ENCODE measurements at places on chromosomes 5 and 9.

- DNase-seq, result no peak
Measured at GRCh38 chr5:28473531-28474107, 1435.2 kb upstream of the CDH9 start.

DNA sequence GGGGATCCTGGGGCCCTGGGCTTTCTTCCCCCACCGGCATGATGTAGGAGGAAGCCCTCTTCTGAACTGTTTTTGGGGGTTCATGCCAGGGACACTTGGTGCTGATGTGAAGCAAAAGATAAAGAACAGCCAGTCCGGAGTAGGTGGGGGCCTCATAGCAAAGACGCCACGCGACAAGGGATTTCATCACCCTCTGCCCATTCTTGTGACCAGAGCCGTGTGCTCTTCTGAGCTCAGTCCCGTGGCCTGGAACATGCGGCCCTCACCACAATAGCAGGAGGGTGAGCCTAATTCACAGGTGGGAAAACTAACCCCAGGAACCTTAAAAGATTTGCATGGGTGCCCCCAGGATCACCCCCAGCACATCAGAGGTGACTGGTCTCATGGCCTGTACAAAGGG, 225.9 kb downstream of the HSPA4 start:
- DNase-seq, result no peak

DNA sequence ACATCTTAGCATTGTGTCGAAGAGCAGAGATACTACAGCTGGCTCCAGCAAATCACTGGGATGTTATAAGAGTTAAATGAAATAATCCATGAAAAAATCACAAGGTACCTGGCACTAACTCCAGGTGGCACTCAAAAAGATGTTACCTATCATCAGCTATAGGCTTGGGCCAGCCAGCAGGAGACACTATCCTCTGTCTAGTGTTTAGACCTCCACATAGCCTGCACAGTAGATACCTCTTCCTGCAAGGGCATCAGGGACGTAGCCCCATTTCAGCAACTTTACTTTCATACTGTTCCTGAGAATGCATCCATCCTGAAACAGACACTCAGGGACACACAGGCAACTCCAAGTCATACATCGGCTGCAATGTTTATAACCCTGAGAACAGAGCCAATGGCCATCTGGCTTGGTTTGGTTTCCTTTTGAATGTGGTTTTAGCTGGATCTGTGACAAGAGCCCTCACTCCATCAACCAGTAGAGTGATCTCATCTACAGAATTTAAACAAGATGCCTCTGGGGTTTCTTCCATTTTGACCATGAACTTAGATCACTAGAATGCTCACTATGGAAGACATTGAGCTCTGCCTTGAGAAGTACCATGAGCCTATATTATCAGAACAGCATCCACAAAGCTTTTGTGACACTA, 69.9 kb downstream of the TLE1 start:
- no peak for DNase-seq

- DNase-seq, result no peak
Measured at GRCh38 chr5:135396459-135397055, 2.5 kb downstream of the MACROH2A1 start.

DNA sequence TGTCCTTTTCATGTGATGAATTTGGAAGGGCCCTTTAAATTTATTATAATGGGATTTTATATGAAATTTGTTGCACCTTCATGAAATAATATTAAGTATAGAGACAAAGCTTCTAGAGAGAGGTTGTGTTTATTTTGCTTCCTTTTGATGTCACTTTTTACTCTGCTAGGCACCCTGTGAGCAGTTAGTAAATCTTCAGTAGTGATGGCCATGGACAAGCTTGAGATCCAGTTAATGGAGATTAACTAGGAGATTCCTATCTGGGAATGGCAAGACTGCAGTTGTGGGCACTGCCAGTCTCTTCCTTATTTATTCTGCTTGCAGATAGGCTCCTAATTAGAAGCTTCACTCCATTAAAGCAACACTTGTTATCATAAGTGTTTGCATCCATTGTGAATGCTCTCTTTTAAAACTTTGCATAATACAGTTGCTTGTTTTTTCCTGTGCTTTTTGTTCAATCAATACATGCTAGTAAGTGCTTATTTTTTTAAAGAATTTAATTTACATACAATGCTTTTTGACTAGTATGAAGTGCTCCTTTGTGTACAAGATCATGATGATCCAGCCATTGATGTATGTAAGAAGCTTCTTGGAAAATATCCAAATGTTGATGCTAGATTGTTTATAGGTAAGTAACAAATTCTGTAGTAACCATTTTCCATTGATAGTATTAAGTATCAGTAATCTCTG, 25.9 kb downstream of the UGCG start:
- no peak for DNase-seq

DNA sequence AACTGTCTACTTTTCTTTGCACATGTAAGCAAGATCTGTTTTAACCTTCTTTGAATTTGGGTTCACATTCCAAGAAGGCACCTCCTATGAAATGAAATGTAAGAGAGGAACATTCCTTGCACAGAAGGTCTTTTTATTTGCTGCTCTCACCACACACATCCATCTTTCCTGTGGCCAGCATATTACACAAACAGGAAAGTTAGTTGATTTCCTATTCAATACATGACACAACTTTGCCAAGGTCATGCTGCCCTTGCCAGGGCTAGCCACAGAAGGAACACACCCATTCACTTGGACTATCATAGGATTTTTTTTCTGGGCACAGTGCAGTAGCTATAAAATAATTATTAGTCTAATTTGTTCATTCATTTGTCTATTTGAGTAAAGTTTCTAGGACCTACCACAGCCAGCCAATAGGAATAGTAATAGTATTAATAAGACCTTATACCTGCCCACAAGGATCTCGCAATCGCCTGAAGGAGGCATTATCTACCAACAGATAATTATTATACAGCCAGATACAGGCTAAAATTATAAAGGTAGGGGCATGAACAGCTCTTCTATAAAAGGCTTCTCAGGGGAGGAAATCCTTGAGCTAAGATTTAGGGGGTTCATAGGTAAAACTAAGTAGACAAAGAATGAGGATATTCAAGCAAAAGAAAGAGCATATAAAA, 78.1 kb upstream of the NREP start:
- DNase-seq, result no peak

- no peak for DNase-seq
Measured at GRCh38 chr9:113807173-113808061, 68.7 kb upstream of the ZNF618 start.

DNA sequence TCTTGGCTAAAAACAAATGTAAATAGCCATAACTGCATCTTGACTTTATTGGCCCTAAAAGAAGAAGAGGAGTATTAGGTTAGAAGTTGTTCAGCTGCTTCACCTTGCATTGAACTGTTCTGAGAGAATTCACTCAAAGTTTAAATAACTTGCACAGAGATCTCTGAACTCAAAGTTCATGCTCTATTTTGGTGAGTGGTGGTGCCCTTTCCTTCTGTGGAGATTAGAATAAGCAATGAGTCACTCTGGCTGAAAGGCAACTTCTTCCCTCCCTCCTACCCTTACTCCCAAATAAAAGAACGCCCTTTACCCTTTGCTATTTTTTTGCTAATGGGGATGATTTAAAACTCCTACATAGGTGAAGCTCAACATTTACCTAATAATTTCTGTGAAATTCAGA, 48.9 kb downstream of the ERMP1 start:
- no peak for DNase-seq
